ENCODE measurements at places on chromosomes 11 and 22.

- DNase-seq, result no peak
These were observed 21.2 kb downstream of the LGR4 start for GRCh38 chr11:27451244-27451965.

DNA sequence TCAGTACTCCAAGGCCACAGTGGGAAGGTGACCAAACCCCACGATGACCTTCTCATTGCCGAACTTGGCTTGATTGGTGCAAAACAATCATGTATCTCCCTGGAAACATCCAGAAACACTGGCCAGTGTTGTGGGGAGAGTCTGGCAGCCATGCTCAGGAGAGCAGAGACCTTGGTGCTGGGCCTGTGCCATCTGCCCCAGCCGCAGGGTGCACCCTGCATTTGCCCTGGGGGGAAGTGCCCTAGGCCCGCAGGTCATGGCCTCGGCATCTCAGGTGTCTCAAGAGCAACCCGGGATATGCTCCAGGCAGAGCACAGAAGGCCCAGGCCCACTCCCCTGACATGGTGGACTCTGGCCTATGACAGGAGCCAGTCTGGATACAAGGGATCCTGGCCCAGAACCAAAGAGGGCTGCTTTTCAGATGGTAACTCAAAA lies 23.7 kb downstream of the ARVCF start:
- DNase-seq, result no peak

GRCh38 chr22:35638410-35638809 lies 9.8 kb upstream of the APOL6 start:
- DNase-seq, result no peak

GRCh38 chr11:119530509-119530908 lies 107.5 kb upstream of the THY1 start:
- no peak for DNase-seq
